ENCODE measurements at places on chromosomes 12 and 14. TPM values are rescaled to one million over a fixed set of nuclear protein-coding genes. Genes with fewer than 3 reads are reported as not detected.
A peak's percentile ranks its signal among the peaks of the same experiment; 100 is the strongest.

The DEGS2 gene
- 0.99 TPM for total RNA-seq

The SLC25A3 gene
- total RNA-seq: 732 TPM

The OR6C76 gene
- not detected for total RNA-seq

The MANSC4 gene
- total RNA-seq: not detected

DNA sequence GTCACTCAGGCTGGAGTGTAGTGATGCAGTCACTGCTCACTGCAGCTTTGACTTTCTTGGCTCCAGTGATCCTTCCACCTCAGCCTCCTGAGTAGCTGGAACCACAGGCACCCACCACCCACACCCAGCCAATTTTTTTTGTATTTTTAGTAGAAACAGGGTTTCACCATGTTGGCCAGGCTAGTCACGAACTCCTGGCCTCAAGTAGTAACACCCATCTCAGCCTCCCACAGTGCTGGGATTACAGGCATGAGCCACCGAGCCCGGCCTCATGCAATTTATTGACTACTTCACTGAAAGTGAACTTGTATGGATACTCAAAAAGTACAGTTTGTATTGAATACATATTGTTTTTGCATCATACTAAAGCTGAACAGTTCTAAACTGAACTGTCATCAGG lies 9.1 kb downstream of the PSEN1 start:
- no peak for DNase-seq
- no peaks in the 10 kb centered on the region for H3K27me3 ChIP-seq
- H3K36me3 ChIP-seq: peaks cover 3% of the 10 kb centered on the region
- H3K4me3 ChIP-seq: no peak overlapping the region
- H3K27ac ChIP-seq: no peak overlapping the region

- peaks cover 8% of the 10 kb centered on the region for H3K36me3 ChIP-seq
- peaks cover 65% of the 10 kb centered on the region for H3K4me1 ChIP-seq
- DNase-seq: no peak
- no peak overlapping the region for H3K27ac ChIP-seq
- H3K27me3 ChIP-seq: no peaks in the 10 kb centered on the region
Measured at GRCh38 chr14:98161356-98161755, 1110.6 kb downstream of the BCL11B start.

DNA sequence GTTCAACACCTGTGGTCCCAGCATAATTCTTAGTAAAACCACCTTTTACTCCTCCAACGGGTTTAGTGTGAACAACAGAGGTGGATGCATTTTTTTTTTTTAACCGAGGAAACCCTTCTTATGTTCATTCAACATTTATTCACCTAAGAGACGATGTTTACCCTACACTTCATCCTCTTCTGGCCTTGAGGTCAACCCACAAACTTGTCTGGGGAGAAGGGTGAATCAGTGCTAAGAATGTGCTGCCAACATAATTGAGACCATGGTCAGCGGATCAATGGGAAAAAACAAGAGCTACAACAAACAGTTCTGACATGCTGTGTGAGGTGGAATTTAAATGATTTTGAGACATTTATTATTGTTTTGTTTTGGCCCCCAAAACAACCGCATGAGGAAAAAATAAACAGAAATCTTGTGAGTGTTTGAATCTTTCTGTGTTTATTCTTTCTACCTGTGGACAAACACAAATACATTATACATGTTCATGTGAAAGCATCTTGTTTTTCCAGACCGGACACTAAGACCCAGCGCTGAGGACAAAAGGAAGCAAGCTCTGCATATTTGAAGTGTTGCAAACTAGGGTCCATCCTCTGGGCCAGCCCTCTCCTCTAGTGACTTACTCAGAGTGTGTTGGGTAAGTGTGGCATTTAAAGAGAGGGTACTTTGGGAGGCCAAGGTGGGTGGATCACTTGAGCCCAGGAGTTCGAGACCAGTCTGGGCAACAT lies 5.1 kb upstream of the USP30 start:
- peaks cover 1% of the 10 kb centered on the region for H3K36me3 ChIP-seq
- no peak for DNase-seq
- H3K27me3 ChIP-seq: no peaks in the 10 kb centered on the region
- no peak overlapping the region for H3K27ac ChIP-seq

- H3K4me1 ChIP-seq: peaks cover 19% of the 10 kb centered on the region
- no peaks in the 10 kb centered on the region for H3K27me3 ChIP-seq
- H3K36me3 ChIP-seq: no peaks in the 10 kb centered on the region
- H3K4me3 ChIP-seq: no peak overlapping the region
Measured at GRCh38 chr14:94001016-94001415, 3.9 kb downstream of the CCDC197 start.

GRCh38 chr12:14238221-14238792 lies 127.2 kb upstream of the ATF7IP start:
- H3K4me1 ChIP-seq: peaks cover 20% of the 10 kb centered on the region
- H3K36me3 ChIP-seq: peaks cover 6% of the 10 kb centered on the region
- H3K4me3 ChIP-seq: no peak overlapping the region
- DNase-seq: no peak

DNA sequence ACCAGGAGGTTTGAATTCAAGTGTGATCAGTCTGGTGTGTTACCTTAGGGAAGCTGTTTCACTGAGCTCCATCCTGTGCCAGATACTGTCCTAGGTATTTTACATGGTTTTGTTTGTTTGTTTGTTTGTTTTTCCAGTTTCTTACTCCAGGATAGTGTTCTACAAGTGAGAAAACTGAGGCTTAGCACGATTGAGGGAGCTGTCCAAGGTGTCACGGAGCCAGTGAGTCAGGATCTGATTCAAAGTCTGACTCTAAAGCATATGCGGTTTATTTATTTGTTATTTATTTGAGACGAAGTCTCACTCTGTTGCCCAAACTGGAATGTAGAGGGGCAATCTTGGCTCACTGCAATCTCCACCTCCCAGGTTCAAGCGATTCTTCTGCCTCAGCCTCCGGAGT lies 79.7 kb upstream of the GNG2 start:
- peaks cover 42% of the 10 kb centered on the region for H3K4me1 ChIP-seq
- no peaks in the 10 kb centered on the region for H3K27me3 ChIP-seq
- peaks cover 3% of the 10 kb centered on the region for H3K36me3 ChIP-seq
- peak; percentile 42 for DNase-seq
- H3K27ac ChIP-seq: no peak overlapping the region

GRCh38 chr12:120257041-120257821 lies 8.3 kb downstream of the PXN start:
- DNase-seq: no peak
- H3K27ac ChIP-seq: peak overlapping the region; percentile 76
- H3K27me3 ChIP-seq: no peaks in the 10 kb centered on the region
- H3K4me1 ChIP-seq: peaks cover 85% of the 10 kb centered on the region
- H3K36me3 ChIP-seq: peaks cover 10% of the 10 kb centered on the region
- H3K4me3 ChIP-seq: no peak overlapping the region

- H3K27me3 ChIP-seq: no peaks in the 10 kb centered on the region
- H3K36me3 ChIP-seq: peaks cover 29% of the 10 kb centered on the region
- H3K4me1 ChIP-seq: peaks cover 73% of the 10 kb centered on the region
- H3K27ac ChIP-seq: peak overlapping the region; percentile 99
Measured at GRCh38 chr14:91230397-91231035, 14.0 kb downstream of the GPR68 start.

All from activated naive CD4-positive, alpha-beta T cell treated with anti-CD3 and anti-CD28 coated beads for 36 hours (primary cell).